ENCODE measurements at places on chromosomes 11 and 22. TPM values are rescaled to one million over a fixed set of nuclear protein-coding genes. Genes with fewer than 3 reads are reported as not detected.

- no peak for ATAC-seq
These were observed 65.4 kb upstream of the CRTAM start for GRCh38 chr11:122772945-122773344.

GRCh38 chr22:36884349-36885158, 23.7 kb downstream of the NCF4 start:
- ATAC-seq, result peak; percentile 75

DNA sequence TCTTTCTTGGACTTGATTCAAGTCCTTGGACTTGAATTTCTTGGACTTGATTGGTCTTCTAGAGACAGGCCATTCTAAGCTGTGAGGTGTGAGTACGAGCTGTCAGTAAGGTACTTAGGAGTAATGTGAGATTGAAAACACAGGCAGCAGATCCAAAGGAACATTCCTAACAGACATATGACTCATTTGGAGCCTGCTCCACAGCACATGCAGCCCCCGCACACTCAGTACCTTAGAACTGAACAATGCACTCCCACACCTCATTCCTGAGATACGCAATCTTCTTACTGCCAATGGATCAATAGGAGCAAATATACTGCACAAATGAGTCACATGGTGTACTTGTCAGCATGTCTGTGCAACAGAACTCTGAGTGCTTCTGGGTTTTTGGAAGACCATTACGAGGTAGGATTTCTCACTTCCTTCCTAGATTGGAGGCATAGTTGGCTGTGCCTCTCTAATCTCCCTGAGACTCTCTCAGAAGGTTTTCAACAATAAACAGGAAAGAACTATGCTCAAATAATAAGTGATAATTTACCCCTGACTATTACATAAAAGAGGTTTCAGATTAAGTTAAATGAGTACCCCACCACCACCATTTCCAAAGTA, 243.1 kb downstream of the KCNA4 start:
- ATAC-seq, result no peak

DNA sequence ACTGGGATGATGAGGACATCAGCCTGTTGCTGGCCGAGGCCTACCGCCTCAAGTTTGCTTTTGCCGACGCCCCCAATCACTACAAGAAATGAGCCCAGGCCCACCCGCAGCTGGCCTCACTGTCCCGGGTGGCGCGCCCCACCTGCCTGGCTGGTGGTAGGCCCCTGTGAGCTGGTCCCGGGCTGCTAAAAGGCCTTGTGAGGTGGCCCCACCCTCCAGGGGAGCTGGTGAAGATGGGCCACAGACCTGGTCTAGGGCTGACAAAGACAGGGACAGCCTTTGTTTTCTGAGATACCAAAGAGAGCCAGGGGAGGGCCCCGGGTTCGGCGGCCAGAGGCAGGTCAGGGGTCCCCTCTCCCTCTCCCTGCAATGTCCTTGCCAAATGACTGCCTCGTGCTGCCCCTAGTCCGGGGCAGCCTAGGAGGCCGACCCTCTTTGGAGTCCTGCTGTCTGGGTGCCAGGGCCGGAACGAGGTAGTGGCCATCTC, 411.1 kb downstream of the TBC1D22A start:
- no peak for ATAC-seq

The FGF4 gene
- total RNA-seq, result not detected
